Activated naive CD8-positive, alpha-beta T cell treated with anti-CD3 and anti-CD28 coated beads, Interleukin-2, amount 50 U/mL, for 16 hours (primary cell): ENCODE measurements at places on chromosomes 13 and 19.
A peak's percentile ranks its signal among the peaks of the same experiment; 100 is the strongest.

DNA sequence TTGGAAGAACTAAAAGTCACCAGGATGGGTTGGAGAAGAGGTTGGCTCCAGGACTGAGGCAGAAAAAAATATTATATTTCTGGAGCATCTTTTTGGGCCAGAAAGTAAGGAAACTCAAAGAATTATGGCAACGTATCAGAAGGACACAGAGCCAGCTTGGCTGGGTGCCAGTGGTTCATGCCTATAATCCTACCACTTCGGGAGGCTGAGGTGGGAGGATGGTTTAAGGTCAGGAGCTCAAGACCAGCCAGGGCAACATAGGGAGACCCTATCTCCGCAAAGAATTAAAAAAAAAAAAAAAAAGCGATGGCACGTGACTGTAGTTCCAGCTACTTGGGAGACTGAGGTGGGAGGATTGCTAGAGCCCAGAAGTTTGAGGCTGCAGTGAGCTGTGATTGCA lies 108.1 kb downstream of the GADD45B start:
- no peak for DNase-seq

DNA sequence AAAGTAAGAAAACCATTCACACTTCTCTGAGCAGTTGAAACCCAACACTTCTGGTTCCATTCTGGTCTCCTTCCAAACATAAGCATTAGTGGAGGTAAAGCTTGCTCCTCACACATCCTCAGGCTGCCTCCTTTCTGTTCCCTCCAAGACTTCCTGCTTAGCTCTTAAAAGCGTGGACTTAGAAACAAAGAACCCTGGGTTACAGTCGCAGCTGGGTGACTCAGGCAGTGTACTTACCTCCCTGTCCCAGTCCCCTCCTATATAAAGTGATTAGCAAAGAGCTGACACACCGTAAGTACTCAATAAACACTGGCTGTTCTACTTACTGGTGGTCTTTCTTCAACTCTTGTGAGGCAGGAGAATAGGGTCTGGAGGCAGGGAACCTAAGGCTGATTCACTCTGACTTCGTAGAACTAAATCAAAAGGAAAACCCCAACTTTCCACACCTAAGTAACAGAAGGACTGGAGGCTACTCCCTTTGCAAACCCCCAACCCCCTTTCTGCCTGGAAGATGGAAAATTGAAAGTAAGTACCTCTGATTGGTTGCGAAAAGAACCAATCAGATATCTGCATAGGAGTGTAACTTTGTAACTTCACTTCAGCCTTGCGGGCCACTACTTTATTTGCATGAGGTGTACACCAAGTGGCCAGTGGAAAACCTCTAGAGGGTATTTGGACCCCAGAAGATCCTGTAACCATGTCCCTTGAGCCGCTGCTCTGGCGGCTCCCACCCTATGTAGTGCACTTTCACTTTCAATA lies 165.4 kb downstream of the SUCLA2 start:
- DNase-seq = no peak

- DNase-seq = no peak
These were observed 108.9 kb upstream of the STARD13 start for GRCh38 chr13:33394294-33394932.

GRCh38 chr13:72204291-72204690 lies 337.3 kb upstream of the DACH1 start:
- DNase-seq = no peak

DNA sequence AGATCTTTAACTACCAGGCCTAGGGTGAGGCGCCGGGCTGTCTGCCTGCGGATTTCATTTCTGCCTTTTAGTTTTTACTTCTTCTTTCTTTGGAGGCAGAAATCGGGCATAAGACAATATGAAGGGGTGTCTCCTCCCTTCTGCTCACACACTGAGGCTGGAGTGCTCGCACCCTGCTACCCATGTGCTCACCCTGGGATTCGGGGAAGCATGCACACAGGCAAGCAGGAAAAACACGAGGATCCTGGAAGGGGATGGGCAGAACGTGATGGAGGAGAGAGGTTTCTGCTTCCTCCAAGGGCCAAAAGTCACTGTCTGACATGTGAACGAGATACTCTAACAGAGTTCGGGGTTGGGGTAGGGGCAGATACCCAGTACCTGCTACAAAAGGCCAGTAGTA lies 28.4 kb downstream of the ZNF823 start:
- DNase-seq = no peak

GRCh38 chr13:75749407-75749806 lies 113.3 kb downstream of the LMO7 start:
- no peak for DNase-seq

GRCh38 chr13:64029343-64030093 lies 2613.9 kb upstream of the PCDH20 start:
- no peak for DNase-seq

DNA sequence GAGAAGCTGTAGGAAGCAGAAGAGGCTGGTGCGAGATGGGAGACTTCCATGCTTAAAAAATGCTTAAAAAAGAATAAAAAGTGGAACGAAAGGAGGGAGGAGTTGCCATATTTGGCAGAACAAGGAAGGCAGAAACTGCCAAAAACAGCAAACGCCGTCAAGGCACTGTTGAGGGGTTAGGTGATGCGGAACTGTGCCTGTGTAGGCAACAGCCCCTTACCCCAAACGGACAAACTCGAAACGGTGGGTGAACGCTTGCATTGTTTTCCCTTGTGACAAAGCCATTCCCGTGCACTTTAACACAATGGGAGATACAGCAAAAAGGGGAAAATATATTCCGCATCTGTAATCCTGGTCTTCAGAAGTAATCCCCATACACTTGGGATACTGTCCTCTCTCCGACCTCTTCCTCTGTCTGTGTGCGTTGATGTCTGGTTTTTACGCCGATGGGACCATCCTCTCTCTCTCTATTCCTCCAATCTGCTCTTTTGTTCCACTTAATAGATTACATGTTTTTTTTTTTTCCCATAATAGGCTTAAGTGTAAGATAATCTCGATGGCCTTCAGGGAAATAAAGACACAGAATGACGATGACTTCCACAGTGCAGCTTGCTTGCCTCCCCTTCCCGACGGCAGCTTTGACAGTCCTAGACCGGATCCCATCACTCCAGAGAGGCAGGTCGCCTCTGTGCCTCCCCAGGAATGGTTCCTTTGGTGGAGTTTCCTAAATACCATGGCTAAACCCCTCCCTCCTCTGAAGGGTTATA lies 132.7 kb upstream of the RNF113B start:
- DNase-seq = no peak

DNA sequence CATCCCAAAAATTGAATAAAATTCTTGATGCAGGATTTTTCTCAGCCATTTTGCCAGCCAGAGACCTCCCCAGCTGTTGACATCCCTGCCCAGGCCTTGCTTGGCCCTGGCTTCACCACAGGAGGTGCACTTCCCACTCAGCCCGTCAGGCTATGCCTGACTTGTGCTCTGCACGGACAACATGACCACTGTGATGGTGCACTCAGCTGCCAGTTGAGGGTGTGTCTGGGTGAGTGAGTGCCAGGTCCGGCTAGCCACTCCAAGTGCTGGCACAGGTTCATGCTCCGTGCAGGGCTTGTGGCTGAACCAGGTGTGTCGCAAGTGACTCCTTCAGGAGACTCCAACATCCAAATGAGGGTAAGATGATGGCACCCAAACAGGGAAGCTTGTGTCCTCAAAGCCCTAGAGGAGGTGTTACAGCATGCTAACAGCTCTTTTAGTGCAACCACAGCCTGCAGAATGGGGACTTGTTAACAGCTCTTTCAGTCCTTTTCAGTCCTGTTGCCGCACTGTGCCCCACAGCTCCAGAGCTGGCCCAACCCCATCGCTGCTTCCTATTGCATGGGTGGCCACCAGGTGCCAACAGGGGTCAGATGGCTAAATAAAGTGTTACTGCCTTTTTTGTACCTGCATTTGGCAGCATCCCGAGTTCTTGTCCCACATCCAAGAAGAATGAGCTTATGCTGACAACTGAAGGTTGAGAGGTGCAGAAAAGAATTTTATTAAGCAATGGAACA lies 380.7 kb downstream of the SLITRK5 start:
- DNase-seq = no peak

GRCh38 chr13:97881556-97881955 lies 71.9 kb upstream of the IPO5 start:
- DNase-seq = no peak

DNA sequence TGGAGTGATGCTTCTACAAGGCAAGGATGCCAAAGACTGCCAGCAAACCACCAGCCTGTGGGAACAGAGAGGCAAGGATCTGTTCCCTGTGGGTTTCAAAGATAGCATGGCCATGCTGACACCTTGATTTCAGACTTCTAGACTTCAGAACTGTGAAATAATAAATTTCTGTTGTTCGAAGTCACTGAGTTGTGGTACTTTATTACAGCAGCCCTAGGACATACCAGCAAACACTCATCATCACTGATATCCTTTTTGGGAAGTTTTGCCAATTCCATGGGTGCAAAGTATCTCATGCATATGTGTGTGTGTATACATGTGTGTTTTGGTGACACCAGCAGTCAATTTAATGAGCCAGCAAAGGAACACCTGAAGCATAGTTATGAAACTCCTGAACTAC lies 21.0 kb downstream of the LMO7 start:
- no peak for DNase-seq

DNA sequence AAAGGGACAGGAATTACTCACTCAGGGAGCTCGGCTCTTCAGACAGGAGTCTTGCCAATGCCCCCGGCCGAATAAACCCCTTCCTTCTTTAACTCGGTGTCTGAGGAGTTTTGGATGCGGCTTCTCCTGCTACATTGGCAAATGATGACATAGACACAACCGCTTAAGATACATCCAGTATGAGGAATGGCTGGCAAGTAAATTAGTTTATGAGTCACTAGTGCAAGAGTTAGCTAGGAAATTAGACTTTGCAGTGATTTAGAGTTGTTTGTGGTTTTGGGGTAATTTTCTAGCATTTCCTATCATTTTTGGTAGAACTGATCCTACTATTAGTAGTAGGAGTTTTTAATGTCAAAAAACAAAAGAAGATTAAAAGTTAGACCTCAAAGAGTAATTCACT lies 166.2 kb downstream of the SLITRK1 start:
- DNase-seq = no peak

DNA sequence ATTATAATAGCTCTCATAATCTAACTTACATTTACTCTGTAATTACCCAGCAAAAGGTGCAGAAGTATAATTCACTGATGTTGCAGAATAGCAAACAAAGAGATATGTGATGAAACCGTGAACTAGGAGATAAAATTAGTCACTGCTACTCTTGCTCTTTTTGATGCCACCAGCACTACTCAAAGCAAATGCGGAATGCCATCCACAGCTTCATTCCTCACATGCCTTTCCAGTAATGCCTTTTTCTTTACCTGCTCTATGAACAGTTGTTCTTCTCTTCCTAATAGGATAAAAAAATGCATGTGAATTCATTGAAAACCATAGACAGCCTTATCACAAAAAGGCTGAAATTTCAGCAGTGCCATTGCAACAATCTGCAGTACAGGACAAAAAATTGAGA lies 1129.5 kb downstream of the DIAPH3 start:
- no peak for DNase-seq

- DNase-seq = no peak
These were observed 1.5 kb downstream of the WASF3 start for GRCh38 chr13:26558987-26559386.

DNA sequence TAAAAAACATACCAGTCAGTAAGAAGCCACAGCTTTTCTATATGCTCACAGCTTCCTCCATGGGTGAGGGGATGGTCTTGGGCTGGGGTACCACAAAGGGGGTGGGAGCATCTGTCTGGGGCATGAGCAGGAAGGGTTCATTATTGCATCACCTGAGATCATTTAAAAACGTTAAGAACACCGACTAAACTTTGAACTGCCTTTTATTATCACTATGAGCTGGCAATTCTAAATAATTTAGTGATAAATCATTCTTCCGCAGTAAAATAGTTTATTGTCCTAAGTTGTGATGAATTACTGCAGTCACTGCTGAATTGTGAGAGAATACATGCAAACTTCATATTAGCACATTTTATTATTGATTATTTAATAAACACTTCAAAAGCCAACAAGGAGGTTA lies 71.6 kb downstream of the KL start:
- DNase-seq = no peak

DNA sequence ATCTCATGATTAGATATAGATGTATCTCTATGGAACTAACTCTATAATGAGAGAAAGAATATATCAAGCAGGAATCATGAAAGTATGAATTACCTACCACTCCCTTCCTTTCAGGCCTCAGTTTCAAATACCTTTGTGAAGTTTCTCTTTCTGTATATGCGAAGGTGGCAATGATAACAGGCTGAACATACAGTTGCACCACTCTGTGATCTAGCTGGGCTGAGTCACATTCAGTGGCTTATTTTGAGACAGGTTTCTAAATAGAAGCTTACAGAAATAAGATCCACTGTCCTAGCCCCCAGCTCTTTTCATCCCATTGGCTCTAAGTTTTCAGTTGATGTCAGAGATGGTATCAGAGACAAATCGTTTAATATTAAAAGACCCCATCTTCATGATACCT lies 662.0 kb downstream of the SLITRK1 start:
- DNase-seq = no peak

DNA sequence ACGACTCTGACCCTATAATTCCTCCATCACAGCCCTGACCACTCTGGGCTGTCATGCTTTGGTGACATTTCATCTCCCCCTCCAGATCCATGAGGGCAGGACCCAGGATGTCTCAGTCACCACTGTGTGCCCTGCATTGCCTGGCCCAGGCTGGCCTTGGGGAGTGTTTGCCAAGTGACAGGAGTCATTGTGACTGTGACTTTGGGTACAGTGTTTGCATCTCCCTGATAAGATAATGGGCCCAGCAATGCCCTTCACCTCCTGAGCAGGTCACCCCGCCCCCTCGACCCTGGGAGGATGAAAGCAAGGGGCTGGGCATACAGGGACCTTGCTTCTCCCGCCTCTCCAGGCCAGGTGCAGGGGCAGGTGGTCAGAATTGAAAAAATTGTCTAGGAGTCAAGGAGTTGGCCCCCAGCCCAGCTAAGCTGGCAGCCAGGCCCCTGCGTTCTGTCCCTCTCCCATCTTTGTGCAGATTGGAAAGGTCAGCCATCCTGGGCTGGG lies 5.9 kb upstream of the ATP4A start:
- DNase-seq = no peak

GRCh38 chr13:77026255-77026860 lies 601 bp downstream of the FBXL3 start:
- peak; percentile 6 for DNase-seq

DNA sequence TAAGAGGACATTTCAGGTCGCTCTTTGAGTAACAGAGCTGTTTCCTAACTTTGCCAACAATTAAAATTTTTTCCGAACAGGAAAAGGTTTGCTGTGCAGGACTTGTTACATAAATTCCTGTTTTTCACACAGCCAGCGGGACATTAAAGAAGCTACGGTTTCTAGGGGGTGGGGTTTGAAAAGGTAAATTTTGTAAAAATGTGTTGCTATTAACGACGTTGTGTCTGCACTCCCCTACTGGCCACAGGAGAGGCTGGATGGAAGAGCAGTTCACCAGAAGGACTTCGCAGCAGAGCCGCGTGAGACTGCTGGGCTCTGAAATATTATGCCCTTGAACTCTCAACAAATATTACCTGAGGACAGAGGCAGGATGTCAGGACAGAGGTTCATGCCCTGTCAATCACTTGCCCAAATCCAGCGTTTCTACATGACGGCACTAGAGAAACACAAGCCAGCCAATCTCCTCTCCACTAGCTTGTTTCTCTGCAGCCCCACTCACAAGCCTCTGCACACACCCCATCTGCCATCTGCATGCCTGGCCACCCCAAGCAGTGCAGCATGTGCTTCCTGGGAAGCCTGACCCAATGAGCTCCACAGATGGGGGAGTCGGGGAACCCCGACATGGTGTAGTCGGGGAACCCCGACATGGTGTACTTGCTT lies 102.0 kb downstream of the FOXO1 start:
- DNase-seq = no peak
